ENCODE measurements at places on chromosomes 1 and 21.

DNA sequence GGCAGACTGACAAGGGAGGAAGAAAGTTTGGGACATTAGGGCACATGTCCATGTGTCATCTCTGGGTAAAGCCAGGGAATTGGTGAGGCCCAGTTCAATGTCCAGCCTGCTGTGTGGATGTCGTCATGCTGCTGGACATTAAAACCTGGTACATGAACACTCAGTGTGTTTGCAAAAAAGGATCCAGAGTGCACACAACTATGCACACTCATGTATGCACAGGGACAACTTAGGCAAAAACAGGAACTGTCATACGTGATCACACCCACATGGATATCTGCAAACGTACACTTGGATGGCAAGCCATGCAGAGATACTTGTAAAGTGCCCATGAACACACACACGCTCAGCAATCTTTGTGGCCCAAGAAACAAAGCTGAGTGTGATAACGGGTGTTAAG lies 47.9 kb upstream of the NEK2 start:
- DNase-seq: peak; percentile 46

GRCh38 chr1:46558141-46558963 lies 6.9 kb upstream of the KNCN start:
- DNase-seq: no peak

DNA sequence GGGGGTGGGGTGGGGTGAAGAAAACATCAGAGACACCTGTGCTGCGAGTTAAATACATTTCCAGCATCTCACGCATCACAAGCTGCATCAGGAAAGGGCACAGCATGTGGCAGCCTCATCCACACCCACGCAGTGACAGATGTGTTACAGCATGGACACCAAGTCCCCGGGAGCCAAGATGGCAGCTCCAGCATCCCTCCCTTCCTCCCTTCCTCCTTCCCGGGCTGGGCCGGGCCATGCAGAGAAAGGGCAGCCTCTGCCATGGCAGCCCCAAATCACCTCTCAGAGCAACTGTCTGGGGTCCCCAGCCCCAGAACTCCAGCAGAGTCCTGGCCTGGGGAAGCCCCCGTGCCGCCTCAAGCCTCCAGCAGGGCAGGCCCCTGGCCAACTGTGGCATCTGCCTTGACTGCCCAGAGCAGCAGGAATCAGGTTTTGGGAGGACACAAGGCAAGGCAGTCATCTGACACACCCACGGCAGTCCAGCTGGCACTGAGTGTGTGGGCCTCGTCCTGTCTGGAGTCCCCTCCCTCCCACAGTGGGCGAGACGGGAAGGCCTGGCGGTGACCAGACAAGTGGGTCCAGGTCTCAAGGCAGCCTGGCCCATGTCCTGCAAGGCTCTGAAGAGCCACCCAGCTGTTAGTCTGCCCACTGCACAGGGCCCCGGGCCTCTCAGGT lies 6.2 kb downstream of the SMIM1 start:
- peak; percentile 59 for DNase-seq

DNA sequence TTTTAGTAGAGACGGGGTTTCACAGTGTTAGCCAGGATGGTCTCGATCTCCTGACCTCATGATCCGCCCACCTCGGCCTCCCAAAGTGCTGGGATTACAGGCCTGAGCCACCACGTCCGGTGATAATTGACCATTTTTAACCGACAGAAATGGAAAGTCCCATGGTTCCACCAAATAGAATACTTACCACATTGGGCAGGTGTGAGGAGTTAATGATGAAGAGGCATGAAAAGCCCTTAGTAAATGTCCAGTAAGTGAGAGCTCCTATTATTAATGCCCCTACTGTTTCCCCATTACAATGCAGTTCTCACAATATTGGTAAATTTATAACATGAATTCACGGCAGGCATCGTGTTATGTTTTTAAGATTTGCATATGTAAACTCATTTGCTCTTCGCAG lies 8.1 kb upstream of the GCLM start:
- no peak for DNase-seq

GRCh38 chr1:88751714-88752113 lies 67.6 kb downstream of the PKN2 start:
- DNase-seq: no peak

- no peak for DNase-seq
Measured at GRCh38 chr1:85746777-85747176, 38.5 kb upstream of the ZNHIT6 start.

GRCh38 chr1:8121261-8122159 lies 95.4 kb upstream of the ERRFI1 start:
- peak; percentile 29 for DNase-seq

GRCh38 chr1:229136822-229137221 lies 134.1 kb upstream of the RAB4A start:
- DNase-seq: peak; percentile 81

GRCh38 chr1:85223334-85223733 lies 22.5 kb upstream of the SYDE2 start:
- DNase-seq: no peak

DNA sequence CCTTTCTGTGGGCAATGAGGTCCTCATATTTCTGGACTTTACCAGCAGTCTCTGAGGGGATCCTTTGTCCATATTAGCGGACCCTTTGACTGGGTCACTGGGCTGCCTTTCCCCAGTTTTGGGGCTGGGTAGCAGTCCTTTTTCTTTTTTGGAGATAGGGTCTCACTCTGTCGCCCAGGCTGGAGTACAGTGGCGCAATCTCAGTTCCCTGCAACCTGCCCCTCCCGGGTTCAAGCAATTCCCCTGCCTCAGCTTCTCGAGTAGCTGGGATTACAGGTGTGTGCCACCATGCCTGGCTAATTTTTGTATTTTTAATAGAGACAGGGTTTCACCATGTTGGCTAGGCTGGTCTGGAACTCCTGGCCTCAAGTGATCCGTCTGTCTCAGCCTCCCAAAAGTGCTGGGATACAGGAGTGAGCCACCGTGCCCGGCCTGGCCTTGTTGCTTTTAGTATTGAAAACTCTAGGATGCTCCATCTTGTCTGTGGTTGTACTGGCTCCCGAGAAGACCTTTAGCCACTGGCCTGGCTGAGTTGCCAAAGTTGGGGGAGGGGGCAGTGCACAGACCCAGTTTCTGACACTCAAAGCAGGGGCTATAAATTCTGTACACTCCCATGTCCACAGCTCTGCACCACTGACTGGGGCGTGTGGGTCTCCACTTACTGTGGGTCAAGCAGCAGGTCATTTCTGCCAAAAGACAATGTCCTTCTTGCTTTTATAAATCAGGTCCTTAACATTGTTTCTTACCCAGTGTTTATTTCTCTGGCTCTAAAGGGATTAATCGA lies 33.1 kb downstream of the MAN1C1 start:
- DNase-seq: no peak

DNA sequence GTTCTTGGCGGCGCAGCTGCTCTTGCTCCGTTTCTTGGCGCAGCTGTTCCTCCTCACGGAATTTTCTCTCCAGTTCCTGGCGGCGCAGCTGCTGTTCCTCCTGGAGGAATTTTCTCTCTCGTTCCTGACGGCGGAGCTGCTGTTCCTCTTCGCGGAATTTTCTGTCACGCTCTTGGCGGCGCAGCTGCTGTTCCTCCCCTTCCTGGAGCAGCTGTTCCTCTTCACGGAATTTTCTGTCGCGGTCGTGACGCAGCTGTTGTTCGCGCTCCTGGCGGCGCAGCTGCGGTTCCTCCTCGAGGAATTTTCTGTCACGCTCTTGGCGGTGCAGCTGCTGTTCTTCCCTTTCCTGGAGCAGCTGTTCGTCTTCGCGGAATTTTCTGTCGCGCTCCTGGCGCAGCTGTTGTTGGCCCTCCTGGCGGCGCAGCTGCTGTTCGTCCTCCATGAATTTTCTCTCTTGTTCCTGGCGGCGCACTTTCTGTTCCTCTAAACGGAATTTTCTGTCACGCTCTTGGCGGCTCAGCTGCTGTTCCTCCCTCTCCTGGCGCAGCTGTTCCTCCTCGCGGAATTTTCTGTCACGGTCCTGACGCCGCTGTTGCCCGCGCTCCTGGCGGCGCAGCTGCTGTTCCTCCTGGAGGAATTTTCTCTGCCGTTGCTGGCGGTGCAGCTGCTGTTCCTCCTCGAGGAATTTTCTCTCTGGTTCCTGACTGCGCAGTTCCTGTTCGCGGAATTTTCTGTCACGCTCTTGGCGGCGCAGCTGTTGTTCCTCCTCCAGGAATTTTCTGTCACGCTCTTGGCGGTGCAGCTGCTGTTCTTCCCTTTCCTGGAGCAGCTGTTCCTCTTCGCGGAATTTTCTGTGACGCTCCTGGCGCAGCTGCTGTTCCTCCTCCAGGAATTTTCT lies 7.0 kb downstream of the TCHH start:
- peak; percentile 71 for DNase-seq

- DNase-seq: peak; percentile 94
Measured at GRCh38 chr1:109816175-109816811, 52.6 kb upstream of the EPS8L3 start.

DNA sequence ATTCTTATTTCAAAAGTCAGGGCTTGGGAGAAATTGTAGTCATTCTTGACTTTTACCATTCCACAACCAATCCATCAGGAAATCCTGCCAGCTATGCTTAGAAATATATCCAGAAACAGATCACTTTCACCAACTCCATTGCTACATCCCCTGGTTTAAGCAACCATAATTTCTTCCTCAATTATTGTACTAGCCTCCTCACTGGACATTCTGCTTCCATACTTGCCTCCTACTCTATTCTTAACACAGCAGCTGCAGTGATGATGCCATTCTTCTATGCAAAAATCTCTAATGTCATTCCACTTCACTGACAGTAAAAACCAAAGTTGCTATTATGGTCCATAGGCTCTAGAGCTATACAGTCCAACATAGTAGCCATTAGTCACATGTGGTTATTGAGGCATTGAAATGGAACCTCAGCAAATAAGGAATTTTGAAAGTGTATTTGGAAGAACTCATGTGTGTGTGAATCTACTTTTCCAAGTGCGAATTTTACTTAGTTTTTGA lies 110.7 kb upstream of the KIAA0040 start:
- DNase-seq: peak; percentile 10

DNA sequence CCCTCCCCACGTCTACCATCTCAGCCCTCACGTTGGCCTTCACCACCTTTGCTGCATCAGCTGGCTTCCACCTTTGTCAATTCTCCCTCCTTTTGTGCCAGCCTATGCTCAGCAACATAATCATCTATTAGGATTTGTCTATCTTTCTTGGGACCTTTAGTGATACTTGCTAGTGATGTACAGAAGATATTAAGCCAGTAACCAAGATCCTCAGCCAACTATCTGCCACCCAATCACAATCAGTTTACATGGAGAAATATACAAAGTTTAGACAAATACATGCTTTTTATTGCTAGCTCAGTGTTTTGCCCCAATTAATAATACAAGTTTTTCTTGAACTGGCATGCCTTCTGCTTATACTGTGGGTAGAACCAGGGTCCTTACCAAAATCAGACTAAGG lies 172.3 kb downstream of the TPR start:
- no peak for DNase-seq

GRCh38 chr1:52955129-52955970 lies 28.3 kb downstream of the SCP2 start:
- DNase-seq: no peak

DNA sequence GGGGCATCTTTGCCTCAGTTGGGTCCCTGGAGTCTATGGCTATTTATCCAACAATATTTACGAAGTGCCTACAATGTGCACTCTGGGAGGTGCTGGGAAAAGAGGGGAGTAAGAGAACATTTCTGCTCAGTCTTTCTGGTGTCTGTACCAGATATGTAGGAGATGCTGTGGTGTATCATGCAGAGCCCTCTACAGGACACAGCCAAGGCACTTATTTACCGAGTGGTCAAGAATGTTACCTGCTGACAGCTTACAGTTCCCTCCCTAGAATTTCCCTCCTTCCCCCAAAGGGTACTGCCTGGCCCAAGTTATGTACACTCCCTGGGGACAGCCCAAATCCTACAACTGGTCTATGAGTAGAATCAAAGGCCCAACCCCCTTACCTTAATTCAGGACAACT lies 177.7 kb downstream of the C1orf94 start:
- DNase-seq: no peak

GRCh38 chr1:7538033-7538432 lies 233.1 kb upstream of the VAMP3 start:
- DNase-seq: peak; percentile 74

DNA sequence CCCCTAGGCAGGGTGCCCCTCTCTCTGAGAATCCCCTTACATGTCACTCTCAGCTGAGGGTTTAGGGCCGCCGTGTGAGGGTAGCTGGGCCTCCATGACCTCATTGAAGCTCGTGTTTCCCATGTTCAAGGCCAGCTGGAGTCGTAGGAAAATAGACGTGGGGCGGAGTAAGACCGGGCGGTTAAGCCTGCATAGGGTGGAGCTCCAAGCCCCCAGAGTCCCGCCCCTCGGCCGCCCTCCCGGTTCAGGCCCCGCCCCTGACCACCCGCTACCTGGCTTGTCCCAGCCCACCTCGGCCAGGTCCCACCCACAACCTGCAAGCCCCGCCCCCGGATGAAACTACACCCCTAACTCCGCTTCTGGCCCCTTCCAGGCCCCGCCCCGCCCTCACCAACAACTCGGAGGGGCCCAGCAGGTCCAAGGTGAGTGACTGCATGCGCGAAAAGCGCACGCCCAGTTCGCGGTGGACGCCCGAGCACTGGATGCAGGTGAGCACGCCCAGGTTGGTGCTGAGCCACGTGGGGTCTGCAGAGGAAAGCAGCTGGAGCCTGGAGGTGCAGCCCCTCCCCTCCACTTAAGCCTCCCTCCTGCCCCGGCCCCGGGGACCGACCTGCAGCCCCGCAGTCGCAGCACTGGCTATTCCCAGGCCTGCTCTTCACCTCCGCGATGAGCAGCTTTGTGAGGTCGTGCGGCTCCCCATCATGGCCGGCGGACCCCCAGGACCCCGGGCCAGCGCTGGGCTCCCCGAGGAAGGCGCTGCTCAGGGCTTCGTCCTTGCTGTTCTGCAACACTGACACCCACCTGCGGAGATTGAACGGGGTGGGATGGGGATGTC lies 12.2 kb upstream of the TCEA3 start:
- no peak for DNase-seq

GRCh38 chr1:175385316-175385715 lies 192.7 kb upstream of the KIAA0040 start:
- no peak for DNase-seq

GRCh38 chr21:42463861-42464515 lies 32.0 kb downstream of the RSPH1 start:
- peak; percentile 76 for DNase-seq

DNA sequence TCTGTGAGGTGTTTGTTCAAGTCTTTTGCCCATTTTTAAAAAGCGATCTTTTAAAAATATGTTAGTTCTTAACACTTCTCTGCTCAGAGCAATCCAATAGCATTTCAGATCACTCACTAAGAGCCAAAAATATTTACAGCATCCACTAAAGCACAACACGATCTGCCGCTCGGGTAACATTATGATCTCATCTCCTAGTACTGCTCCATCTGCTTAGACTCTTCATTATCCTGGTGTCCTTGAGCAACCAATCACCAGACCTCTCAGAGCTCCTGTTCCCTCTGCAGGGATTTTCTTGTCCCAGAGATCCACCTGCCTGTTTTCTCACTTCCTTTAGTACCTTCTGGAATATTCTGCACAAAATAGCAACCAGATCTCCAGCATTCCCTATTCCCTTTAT lies 235.3 kb upstream of the ESRRG start:
- DNase-seq: no peak

GRCh38 chr1:2561898-2562895 lies 6.0 kb downstream of the TNFRSF14 start:
- DNase-seq: peak; percentile 63

- DNase-seq: no peak
Measured at GRCh38 chr21:35154788-35155187, 105.7 kb upstream of the RUNX1 start.

- DNase-seq: peak; percentile 97
Measured at GRCh38 chr1:153967107-153967999, at the start of gene CREB3L4. Gene CREB3L4 (plus strand): TSS chr1:153967902. CDS start chr1:153968526, 624 bp downstream.

GRCh38 chr1:8665833-8666232 lies 151.6 kb downstream of the RERE start:
- DNase-seq: no peak
